ENCODE measurements at places on chromosomes 11 and 22. TPM values are rescaled to one million over a fixed set of nuclear protein-coding genes. Genes with fewer than 3 reads are reported as not detected.

Gene OR5T2
- not detected for total RNA-seq

GRCh38 chr22:47533961-47534803 is 771.7 kb downstream of the TBC1D22A start:
- no peak overlapping the region for H3K27ac ChIP-seq
- no peaks in the 10 kb centered on the region for H3K36me3 ChIP-seq
- DNase-seq: no peak
- H3K4me1 ChIP-seq: no peaks in the 10 kb centered on the region
- H3K4me3 ChIP-seq: no peak overlapping the region

- H3K4me3 ChIP-seq: no peak overlapping the region
- peak; percentile 61 for DNase-seq
- no peaks in the 10 kb centered on the region for H3K27me3 ChIP-seq
Observed at GRCh38 chr11:123454060-123454651, 24.1 kb downstream of the GRAMD1B start.

DNA sequence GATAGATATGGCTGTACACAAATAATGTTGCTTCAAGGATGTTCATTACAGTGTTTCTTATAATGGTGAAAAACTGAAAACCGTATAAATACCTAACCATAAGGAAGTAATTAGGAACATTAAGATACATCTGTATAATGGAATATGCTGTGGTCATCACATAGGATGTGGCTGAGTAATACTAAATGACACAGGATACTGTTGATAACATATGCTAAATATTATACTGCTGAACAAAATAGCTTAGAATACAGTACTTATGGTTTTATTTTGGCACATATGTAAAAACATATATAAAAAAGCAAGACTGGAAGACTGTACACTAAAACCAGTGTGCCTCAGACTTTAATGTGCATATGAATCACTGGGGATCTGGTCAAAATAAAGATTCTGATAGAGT is 43.8 kb downstream of the FBXO7 start:
- no peaks in the 10 kb centered on the region for H3K4me1 ChIP-seq
- H3K4me3 ChIP-seq: no peak overlapping the region
- H3K27ac ChIP-seq: no peak overlapping the region
- DNase-seq: no peak
- H3K27me3 ChIP-seq: peaks cover 3% of the 10 kb centered on the region

Gene C22orf31
- total RNA-seq: not detected

DNA sequence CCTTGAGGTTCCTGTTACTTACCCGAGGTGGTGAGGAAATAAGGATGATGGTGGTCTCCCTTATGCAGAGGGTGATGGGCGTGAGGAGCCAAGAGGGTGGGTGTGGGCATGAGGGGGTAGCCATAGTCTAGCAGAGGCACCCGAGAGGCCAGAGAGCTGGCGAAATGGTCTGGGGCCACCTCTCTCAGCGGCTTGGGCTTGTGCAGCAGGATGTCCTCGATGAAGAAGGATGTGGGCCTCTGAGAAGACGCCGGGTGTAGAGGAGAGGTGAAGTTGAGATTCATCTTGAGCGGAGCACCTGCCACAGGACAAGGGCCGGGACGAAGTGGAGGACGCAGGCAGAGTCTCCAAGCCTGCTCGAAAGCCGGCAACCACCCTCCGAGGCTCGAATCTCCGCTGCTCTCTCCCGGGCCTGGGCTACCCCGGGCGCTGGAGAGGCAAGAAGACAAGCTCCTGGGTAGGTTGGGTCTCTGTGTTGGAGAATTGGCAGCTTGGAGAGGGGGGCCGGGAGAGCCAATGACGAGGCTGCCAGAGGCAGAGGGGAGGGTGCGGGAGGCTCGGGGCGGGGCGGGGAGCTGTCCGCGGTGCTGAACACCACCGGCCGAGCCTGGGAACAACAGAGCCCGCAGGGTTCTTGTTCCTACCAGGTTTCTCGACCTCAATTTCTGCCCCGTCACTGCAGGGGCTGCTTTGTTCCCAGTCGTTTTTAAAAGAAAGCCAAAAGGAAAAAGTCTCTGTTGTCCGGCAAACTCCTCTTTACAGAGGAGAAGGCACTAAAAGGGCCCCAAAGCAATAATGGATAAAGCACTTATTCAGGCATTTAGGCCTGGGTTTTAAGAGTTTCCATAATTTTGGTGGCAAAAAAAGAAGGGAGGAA is at the start of gene BSX:
TSS of gene BSX (minus strand) at position 447 of the 877 bp plus-strand sequence. CDS start at position 284, 163 bp downstream.
- no peak within 1 kb of the TSS for H3K4me3 ChIP-seq
- H3K36me3 ChIP-seq: no peaks in the 10 kb centered on the region
- no peaks in the 10 kb centered on the region for H3K4me1 ChIP-seq
- no peak within 1 kb of the TSS for H3K27ac ChIP-seq

GRCh38 chr22:49996518-49997250 is 15.9 kb downstream of the IL17REL start:
- H3K27me3 ChIP-seq: peaks cover 14% of the 10 kb centered on the region
- H3K36me3 ChIP-seq: no peaks in the 10 kb centered on the region
- no peak overlapping the region for H3K4me3 ChIP-seq
- peaks cover 2% of the 10 kb centered on the region for H3K4me1 ChIP-seq
- no peak for DNase-seq

Gene SF3A1
- total RNA-seq: 36.9 TPM

DNA sequence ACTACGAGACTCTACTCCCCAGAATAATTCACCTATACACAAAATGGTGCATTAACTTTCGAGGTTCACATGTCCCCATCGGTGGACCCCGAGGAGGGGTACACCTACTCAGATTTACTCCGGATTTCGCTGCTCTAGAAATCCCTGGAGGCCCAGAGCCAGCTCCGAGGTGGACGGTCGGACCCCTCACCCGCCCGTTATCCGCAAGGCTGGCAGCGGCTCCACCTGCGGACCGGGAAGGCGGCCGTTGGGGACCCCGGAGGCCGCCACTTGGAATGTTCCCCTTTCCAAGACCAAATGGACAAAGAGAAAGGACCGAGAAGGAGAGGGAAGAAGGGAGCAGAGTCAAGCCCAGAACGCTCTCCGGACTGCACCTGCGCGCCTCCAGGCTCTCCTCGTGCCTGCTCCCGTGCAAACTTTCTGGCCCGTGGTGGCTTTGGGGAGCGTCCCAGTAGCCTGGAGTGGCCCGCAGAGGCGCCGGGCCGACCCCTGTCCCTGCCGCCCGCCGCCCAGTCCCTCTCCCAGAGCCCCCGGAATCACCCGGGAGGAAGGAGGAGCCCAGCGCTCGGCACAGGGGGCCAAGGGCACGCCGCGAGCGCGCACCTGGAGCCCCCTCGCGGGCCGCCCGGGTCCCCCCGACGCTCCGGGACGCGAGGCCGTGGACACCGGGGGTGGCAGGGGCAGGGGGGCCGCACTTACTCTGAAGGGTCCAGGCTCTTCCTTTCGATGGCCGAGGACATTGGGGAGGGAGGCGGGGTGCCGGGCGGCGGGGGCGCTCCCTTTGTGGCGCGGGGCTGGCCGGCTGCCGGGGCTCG is 23.0 kb downstream of the LMO2 start:
- no peaks in the 10 kb centered on the region for H3K4me1 ChIP-seq
- no peaks in the 10 kb centered on the region for H3K36me3 ChIP-seq
- no peak for DNase-seq

DNA sequence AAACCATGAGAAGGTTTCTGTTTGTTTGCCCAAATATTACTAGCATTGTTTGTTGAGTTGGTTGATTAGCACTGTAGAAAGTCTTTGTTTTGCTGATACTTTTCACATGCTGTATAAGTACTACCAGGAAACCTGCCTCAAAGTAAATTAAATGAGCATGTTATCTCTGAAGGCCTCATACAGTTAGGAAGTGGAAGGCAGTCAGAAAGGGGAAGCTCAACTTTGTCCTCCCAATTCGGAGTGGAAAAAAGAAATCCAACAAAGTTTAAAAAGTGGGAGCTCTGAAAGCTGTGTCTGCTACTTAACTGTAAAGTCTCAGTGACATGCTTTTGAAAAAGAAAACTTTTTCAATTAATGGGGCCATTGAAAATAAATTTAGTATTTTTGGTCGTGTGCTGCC is 188.3 kb upstream of the BLID start:
- H3K27me3 ChIP-seq: no peaks in the 10 kb centered on the region
- DNase-seq: no peak
- H3K36me3 ChIP-seq: peaks cover 7% of the 10 kb centered on the region
- H3K4me3 ChIP-seq: no peak overlapping the region
- H3K4me1 ChIP-seq: peaks cover 1% of the 10 kb centered on the region

DNA sequence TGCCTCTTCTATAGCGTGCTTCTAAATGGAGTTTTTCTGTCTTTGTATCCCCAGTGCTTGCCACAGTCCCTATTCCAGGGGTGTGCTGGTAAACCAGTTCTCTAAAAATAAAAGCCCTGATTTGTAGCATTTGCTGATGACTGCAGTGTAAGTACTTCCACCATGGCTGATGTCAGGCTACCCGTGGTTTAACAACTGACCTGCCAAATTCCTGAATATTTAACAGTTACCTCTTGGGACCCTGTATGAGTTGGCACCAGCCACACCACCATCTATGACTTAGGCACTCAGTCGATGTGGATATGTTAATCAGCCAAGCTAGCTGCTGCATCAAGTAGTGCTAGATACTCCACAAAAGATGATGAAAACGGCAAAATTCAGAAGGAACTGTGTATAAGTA is 94.0 kb upstream of the MTNR1B start:
- no peak for DNase-seq
- H3K4me1 ChIP-seq: peaks cover under 1% of the 10 kb centered on the region
- H3K27ac ChIP-seq: no peak overlapping the region
- H3K27me3 ChIP-seq: no peaks in the 10 kb centered on the region
- no peak overlapping the region for H3K4me3 ChIP-seq
- H3K36me3 ChIP-seq: no peaks in the 10 kb centered on the region

Gene OR2D2
- 0.28 TPM for total RNA-seq

GRCh38 chr11:111975076-111975806 is 38.1 kb downstream of the DIXDC1 start:
- H3K4me3 ChIP-seq: no peak overlapping the region
- no peak for DNase-seq
- H3K4me1 ChIP-seq: peaks cover 25% of the 10 kb centered on the region
- no peaks in the 10 kb centered on the region for H3K36me3 ChIP-seq

DNA sequence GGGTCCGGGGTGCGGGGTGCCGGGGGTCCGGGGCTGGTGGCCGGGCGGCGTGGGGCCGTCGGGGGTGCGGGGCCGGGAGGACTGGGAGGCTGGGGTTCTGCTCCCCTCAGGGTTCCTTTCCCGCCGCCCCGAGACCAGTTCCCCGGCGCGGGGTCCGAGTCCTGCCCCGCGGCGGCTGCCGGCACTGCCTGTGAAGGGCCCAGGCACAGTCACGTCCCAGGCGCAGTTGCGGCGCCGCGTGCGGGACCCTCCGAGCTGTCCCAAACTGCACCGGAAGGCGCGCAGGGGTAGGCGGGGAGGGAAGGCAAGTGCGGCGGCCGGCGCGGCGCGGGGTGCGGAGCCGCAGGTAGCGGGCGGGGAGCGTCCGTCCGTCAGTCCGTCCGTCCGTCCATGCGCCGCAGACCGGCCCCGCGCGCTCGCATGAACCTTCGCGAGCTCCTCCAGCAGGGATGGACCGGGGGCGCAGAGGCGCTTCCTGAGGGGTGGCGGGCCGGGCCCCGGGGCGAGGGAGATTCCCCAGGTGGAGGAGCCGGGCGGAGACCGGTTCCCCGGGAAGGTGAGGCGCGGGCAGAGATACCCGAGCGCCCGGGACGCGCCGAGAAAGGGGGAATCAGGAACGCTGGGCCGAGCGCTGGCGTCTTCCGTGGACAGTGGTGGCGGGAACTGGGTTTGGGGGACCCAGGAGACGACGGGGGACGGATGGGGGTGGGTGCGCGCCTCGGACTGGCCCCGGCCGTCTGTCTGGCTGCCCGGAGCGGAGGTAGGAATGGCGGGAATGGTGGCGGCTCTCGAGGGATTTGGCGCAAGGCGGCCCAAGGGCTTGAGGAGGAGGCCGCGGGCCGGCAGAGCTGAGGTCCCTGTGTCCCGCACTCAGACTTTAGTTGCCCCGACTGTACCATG is 3.1 kb upstream of the ADORA2A start:
- no peaks in the 10 kb centered on the region for H3K36me3 ChIP-seq
- peak overlapping the region; percentile 68 for H3K4me3 ChIP-seq
- DNase-seq: no peak
- H3K27ac ChIP-seq: no peak overlapping the region

DNA sequence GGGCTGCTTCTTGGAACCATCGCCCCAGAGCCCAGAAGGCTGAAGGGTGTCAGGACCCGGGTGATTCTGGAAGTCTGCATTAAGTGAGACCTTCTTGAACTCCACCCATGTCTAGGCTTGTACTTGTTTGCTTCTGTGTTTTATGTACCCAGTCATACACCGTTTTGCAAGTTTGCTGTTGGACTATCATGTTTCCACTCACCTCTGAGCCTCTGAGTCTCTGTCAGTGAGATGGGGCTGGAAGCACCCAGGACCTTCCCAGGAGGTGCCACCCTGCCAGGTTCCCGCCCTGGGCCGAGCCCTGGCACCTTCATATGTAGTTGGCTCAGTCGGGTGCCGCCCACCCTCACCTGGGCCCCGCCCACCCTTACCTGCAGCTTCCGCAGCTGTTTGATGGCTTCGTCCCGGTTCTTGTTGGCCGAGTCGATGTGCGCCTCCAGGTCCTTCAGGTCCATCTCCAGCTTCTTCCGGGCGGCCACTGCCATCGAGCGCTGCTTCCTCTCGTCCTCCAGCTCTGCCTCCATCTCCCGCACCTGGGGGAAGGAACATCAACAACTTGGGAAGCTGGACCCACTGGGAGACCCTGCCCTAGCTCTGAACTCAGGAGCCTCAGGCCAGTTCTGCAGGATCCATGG is 35.1 kb downstream of the APOL1 start:
- no peak for DNase-seq
- H3K36me3 ChIP-seq: peaks cover 80% of the 10 kb centered on the region
- H3K27me3 ChIP-seq: no peaks in the 10 kb centered on the region
- no peak overlapping the region for H3K27ac ChIP-seq

DNA sequence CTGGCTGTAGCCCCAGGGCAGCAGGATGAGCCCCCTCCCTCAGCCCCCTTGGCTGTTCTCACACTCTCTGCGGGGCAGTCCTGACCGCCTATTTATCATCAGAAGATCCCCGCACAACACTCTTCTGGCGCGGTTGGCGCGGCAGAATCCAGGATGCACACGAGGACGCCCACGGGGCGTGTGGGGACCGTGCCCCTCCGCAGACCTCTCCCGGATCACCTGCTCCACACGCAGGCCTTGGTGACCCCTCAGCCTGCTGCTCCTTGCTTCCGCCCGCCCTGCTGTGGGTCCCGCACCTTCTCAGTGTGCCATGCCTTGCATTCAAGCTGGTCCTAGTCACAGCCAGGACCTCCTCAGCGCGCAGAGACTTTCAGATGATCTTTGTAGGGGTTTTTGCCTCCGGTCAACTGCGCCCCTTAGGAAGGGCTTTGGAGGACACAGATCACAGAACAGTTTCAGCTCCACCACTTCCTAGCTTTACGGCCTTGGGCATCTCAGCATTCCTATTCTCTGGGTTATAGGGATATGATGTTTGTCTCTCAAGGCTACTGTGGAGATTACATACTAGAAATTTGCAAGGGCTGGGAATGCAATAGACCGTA is 841 bp upstream of the TUB start:
- H3K27ac ChIP-seq: no peak overlapping the region
- H3K4me1 ChIP-seq: peaks cover 6% of the 10 kb centered on the region
- peak overlapping the region; percentile 60 for H3K4me3 ChIP-seq
